Psoas muscle (tissue), 8 donors: ENCODE measurements at places on chromosomes 13 and 19. TPM values are rescaled to one million over a fixed set of nuclear protein-coding genes. Genes with fewer than 3 reads are reported as not detected.

Gene EXOC3L2
- 1.3 TPM for total RNA-seq

Gene ZNF530
- 1.7 TPM for total RNA-seq

Gene SELENOV
- total RNA-seq, result not detected

Gene ZSCAN1
- total RNA-seq, result not detected

Gene ICAM1
- 6.5 TPM for total RNA-seq

Gene GRK1
- not detected for total RNA-seq

Gene LPAR2
- total RNA-seq, result 1.5 TPM

Gene CCDC169
- 2.3 TPM for total RNA-seq

Gene SWSAP1
- 1.4 TPM for total RNA-seq

Gene NLRP11
- total RNA-seq, result not detected

Gene TJP3
- total RNA-seq, result 0.99 TPM

Gene PEAK3
- total RNA-seq, result 0.15 TPM

Gene TNFSF9
- 1.2 TPM for total RNA-seq

Gene ZNF497
- total RNA-seq, result 0.30 TPM

Gene WTIP
- total RNA-seq, result 7.3 TPM

Gene ZNF600
- total RNA-seq, result 0.71 TPM

Gene NTF4
- 6.9 TPM for total RNA-seq

Gene SERPINE3
- total RNA-seq, result not detected

Gene RAB3D
- 4.0 TPM for total RNA-seq
